ENCODE measurements at places on chromosomes 2 and 18. TPM values are rescaled to one million over a fixed set of nuclear protein-coding genes. Genes with fewer than 3 reads are reported as not detected.

The TUBA3E gene
- total RNA-seq = not detected

The SRD5A2 gene
- not detected for total RNA-seq

The ABCB11 gene
- total RNA-seq = 0.05 TPM

The CRYGC gene
- not detected for total RNA-seq

The GCA gene
- total RNA-seq = 16.5 TPM

The AGXT gene
- total RNA-seq = not detected

The KIAA2012 gene
- total RNA-seq = not detected

The IER3IP1 gene
- 13.2 TPM for total RNA-seq

The TTR gene
- total RNA-seq = not detected

The MALT1 gene
- 46.2 TPM for total RNA-seq

The SATB2 gene
- total RNA-seq = 0.10 TPM

The ACVR1C gene
- total RNA-seq = 1.8 TPM

The ALLC gene
- total RNA-seq = not detected

The IGFBP2 gene
- 11.3 TPM for total RNA-seq

The SLC38A11 gene
- total RNA-seq = not detected

The MRO gene
- not detected for total RNA-seq

The SCYGR5 gene
- total RNA-seq = not detected

The TUBB8B gene
- not detected for total RNA-seq

The AAK1 gene
- total RNA-seq = 113 TPM

The IL36G gene
- 0.29 TPM for total RNA-seq

The RPRM gene
- total RNA-seq = 0.41 TPM

The GAREM1 gene
- 0.15 TPM for total RNA-seq

The PJVK gene
- total RNA-seq = 1.0 TPM

The GAD1 gene
- total RNA-seq = 5.1 TPM

The MITD1 gene
- 78.7 TPM for total RNA-seq

The GDF7 gene
- not detected for total RNA-seq

The CNDP1 gene
- 0.20 TPM for total RNA-seq

The MC2R gene
- total RNA-seq = not detected

The NTSR2 gene
- total RNA-seq = not detected

The SLC16A14 gene
- 0.22 TPM for total RNA-seq

The HOXD10 gene
- total RNA-seq = not detected

The DSG4 gene
- not detected for total RNA-seq

The ACOXL gene
- 1.2 TPM for total RNA-seq

The CNPPD1 gene
- total RNA-seq = 82.8 TPM

The CPO gene
- total RNA-seq = not detected

The SERPINB4 gene
- total RNA-seq = not detected

The CYTIP gene
- 484 TPM for total RNA-seq

The TCF7L1 gene
- not detected for total RNA-seq

The LINC00305 gene
- not detected for total RNA-seq

The IL1F10 gene
- total RNA-seq = not detected

The TEKT4 gene
- total RNA-seq = 0.39 TPM

The CCDC85A gene
- total RNA-seq = not detected

The TWIST2 gene
- total RNA-seq = not detected

The AKAIN1 gene
- not detected for total RNA-seq

The PAIP2B gene
- total RNA-seq = 0.74 TPM

The KLHL29 gene
- 2.2 TPM for total RNA-seq

The ABCG5 gene
- not detected for total RNA-seq

The FAM110C gene
- total RNA-seq = 6.6 TPM

The ACADL gene
- total RNA-seq = not detected

The ATIC gene
- 165 TPM for total RNA-seq

The ANTXR1 gene
- total RNA-seq = 0.15 TPM

The GALNT13 gene
- not detected for total RNA-seq

The COL3A1 gene
- total RNA-seq = not detected

The HOXD9 gene
- not detected for total RNA-seq

The RNF125 gene
- 40.3 TPM for total RNA-seq

The ATF2 gene
- total RNA-seq = 62.4 TPM

The EIF4E2 gene
- total RNA-seq = 87.5 TPM

The GBX2 gene
- not detected for total RNA-seq

The DPP4 gene
- total RNA-seq = 272 TPM

The MYO3B gene
- total RNA-seq = 0.78 TPM
